Colonic mucosa (tissue), 4 donors: ENCODE measurements at places on chromosomes 3 and 15. TPM values are rescaled to one million over a fixed set of nuclear protein-coding genes. Genes with fewer than 3 reads are reported as not detected.
A peak's percentile ranks its signal among the peaks of the same experiment; 100 is the strongest.

DNA sequence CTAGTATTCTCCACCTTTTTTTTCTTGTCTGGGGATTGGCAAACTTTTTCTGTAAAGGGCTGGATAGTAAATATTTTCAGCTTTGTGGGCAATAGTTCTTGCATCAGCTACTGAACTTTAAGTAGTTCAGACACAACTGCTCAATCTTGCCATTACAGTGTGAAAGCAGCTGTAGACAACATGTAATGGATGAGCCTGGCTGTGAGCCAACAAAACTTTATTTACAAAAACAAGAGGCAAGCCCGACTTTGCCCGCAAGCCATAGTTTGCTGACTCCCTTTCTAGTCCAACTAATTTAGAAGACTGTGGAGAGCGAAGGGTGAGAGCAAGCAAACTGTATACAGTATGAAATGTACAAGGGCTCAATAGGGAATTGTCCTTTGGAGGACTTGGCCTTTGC, 6.2 kb downstream of the FRMD4B start:
- no peak for DNase-seq

GRCh38 chr3:50675179-50676030, 678 bp downstream of the DOCK3 start:
- no peak for DNase-seq

Gene LRRC2
- 2.0 TPM for total RNA-seq

- no peak for DNase-seq
Observed at GRCh38 chr3:170368921-170369320, 11.4 kb downstream of the SKIL start.

Gene FAM227B
- total RNA-seq, result 1.0 TPM

Gene ZBED2
- not detected for total RNA-seq

Gene NANOGP8
- total RNA-seq, result not detected

Gene GP9
- not detected for total RNA-seq

Gene CFAP91
- 0.57 TPM for total RNA-seq

DNA sequence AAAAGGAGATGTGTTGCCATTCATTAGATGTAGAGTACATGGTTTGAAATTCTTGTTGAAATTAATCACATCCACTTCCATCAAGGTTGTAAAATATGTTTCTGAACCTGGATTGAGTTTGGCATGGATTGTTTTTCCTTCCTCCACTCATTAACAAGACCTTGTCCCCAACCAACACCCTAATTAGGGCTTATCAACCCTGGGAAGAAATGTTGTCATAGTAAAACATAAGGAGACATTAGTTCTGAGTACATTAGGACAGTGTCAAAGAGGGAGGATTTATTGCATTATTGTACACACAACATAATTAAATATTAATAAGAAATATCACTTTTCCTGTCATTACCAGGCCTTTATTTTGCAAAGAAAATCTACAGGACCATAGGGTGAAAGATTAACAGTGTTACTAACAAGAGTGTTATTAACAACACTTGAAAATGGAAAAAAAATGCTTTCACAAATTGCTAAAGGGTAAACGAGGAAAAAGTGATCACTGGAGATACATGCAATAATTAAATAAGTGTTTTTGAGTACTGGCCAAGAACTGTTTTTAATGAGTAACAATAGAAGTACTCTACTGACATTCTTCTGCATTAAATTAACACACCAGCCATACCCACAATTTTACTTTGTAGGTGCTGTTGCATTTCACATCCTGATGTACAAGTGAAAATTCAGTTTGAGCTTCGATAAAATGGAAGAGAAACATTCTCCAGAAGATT, 30.4 kb upstream of the WDR72 start:
- DNase-seq, result no peak

Gene SOX2
- 0.25 TPM for total RNA-seq

DNA sequence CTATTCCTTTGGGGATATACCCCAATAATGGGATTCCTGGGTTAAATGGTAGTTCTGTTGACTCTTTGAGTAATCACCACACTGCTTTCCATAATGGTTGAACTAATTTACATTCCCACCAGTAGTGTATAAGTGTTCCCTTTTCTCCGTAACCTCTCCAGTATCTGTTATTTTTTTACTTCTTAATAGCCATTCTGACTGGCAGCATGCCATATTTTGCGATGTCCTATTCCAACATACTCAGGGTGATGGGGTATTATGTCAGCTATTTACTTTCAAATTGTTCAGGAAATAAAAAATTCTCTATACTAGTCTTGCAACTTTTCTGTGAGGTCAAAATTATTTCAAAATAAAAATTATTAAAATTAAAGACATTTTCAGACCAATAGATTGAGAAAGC, 9.1 kb upstream of the PARP14 start:
- DNase-seq, result no peak

Gene MYZAP
- 11.7 TPM for total RNA-seq

GRCh38 chr3:42129014-42129953, 38.1 kb downstream of the TRAK1 start:
- DNase-seq, result no peak

GRCh38 chr15:73323956-73324355, 44.8 kb downstream of the HCN4 start:
- no peak for DNase-seq

Gene ZNF774
- 13.9 TPM for total RNA-seq

Gene THSD4
- total RNA-seq, result 23.5 TPM

GRCh38 chr3:188539631-188540194, 385.8 kb downstream of the LPP start:
- DNase-seq, result no peak

- DNase-seq, result no peak
Observed at GRCh38 chr15:85094685-85095084, 113.0 kb downstream of the PDE8A start.

Gene POTEB3
- total RNA-seq, result not detected

DNA sequence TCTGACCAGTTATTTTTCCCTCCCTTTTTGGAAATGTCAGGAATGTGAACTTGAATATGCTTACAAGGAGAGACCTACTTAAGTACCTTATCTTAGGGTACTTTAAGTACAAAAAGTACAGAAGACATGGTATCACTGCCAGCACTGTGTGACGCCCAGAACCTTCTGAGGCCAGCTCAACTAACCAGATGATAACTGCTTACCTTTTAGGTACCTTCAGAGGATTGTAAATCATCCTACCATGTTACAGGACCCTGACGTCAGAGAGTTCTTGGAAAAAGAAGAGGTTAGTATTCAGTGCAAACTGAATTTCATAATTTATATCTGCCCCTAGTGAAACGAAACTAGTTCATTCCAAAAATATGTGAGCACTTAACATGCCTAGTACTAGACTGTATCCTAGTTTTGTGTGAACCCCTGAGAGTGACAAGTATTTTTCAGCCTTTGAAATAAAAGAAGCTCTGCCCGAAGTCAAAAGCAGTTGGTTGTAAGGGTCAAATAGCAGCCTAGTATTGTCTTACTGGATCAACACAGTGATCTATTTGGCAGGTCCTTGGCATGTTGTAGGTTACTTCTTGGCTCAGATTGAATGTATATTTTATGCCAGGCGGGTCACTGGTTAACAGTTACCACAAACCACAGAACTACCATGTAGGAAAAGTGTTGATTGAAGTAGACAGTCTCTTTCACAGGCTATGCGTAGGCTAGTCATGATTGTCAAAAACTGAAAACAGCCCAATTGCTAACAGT, 23.8 kb upstream of the SNX22 start:
- no peak for DNase-seq

DNA sequence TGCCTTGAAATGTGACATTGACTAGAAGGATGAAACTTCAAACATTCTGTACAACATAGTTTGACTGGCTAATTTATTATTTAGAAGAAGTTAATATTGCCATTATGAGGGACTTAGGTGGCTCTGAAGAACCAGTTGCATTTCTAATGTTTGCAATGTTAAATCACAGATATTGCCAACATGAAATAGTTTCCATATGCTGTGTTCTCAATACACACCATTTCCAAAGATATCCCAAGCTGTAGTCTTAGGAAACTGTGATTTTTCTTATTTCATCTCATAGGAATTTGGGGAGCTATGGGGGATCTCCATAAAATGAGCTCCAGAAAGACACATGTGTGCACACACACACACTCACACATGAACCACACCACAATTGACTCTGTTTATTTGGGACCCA, 36.3 kb downstream of the ALG1L2 start:
- DNase-seq, result no peak

Gene CLRN1
- total RNA-seq, result not detected

- no peak for DNase-seq
Observed at GRCh38 chr15:93271871-93272270, 182.9 kb upstream of the RGMA start.

DNA sequence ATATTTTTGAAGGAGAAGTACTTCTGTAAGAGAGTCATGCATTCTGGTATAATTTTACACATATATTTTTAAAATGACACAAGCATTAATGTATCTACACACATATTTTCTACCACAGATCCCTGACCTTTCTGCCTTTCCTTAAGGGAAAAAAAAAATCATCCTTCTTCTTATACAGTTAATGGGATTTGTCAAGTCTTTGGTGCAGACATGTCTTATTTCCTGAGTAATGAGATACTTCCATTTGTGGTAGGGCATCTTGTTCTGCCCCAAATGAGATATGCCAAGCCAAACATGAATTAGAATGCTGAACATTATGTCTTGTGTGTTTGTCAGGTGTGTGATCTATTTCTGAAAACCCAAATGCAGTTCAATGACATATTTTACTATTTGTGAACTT, 329.9 kb downstream of the RBMS3 start:
- DNase-seq, result no peak

GRCh38 chr15:68316061-68316804, 38.7 kb downstream of the FEM1B start:
- DNase-seq, result no peak

GRCh38 chr15:75049392-75049791, 26.0 kb downstream of the PPCDC start:
- DNase-seq, result no peak

Gene LIPH
- 58.3 TPM for total RNA-seq

- no peak for DNase-seq
Observed at GRCh38 chr3:126917232-126917804, 65.6 kb upstream of the PLXNA1 start.

Gene KIF7
- total RNA-seq, result 1.2 TPM

GRCh38 chr3:129529436-129530210, 1.2 kb downstream of the RHO start:
- DNase-seq, result no peak

DNA sequence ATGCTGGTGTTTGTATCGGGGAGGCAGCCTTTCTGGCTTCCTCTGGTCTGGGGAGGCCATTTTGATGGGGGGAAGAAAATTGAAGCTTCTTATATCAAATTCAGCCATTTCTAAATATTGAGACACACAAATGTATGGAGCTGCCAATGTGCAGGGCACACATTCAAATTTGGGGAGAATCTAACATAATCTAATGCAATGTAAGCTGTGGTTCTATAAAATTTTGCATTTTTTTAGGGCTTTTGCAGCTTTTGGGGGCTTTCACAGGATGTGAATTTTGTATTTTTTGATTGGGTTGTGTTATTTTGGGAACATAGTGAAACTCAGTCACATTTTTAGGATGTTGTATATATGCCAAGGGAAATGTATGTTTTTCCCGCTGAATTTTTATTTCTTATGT, 43.4 kb downstream of the CDIN1 start:
- DNase-seq, result no peak

GRCh38 chr15:101049856-101050622, 130.9 kb downstream of the LRRK1 start:
- peak; percentile 18 for DNase-seq

Gene DISP2
- total RNA-seq, result 12.6 TPM

Gene FBXW12
- not detected for total RNA-seq

Gene GOLGA6B
- total RNA-seq, result not detected

Gene FAM98B
- 20.0 TPM for total RNA-seq

Gene CDCP1
- total RNA-seq, result 84.5 TPM

GRCh38 chr15:34646918-34647317, 63.5 kb upstream of the GOLGA8B start:
- DNase-seq, result no peak

Gene BCL2A1
- 0.86 TPM for total RNA-seq

- DNase-seq, result no peak
Observed at GRCh38 chr15:91021516-91022074, 799 bp downstream of the VPS33B start.

- DNase-seq, result no peak
Observed at GRCh38 chr3:28232659-28233058, 8.8 kb upstream of the CMC1 start.

Gene FGF7
- 13.3 TPM for total RNA-seq

DNA sequence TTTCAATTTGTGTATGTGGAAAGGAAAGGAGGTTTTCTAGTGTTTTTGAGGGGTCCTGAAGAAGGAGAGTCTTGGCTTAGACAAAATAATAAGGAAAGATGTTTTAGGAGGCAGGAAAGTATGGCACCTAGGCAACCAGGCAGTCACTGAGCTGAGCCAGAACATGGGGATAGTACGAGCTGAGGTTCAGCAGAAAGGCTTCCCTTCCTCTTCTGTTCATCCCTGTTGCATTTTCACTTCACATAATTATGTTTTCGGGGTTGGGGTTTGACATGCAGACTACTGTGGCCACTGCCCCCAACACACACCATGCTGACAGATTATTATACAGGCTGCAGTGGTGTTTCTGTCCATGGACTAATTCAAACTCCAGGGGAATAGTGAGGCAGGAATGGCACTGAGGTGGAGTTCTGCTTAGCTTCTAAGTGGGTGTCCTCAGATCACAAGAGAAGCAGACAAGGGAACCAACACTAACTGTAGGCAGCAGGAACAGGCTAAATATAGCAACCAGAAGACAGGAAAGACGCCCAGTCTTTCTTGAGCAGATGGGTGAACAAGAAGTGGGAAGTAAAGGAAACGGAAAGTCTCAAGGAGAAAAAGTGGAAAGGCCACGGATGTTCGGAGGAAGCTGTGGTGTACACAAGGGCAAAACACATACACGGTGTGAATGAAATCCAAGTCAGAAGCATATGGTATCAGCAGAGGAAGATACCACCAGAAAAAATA, 305.8 kb downstream of the PLCL2 start:
- DNase-seq, result no peak

GRCh38 chr15:44670087-44670950, 6.9 kb upstream of the SPG11 start:
- DNase-seq, result no peak

GRCh38 chr3:150775001-150775599, 12.1 kb upstream of the SIAH2 start:
- no peak for DNase-seq

DNA sequence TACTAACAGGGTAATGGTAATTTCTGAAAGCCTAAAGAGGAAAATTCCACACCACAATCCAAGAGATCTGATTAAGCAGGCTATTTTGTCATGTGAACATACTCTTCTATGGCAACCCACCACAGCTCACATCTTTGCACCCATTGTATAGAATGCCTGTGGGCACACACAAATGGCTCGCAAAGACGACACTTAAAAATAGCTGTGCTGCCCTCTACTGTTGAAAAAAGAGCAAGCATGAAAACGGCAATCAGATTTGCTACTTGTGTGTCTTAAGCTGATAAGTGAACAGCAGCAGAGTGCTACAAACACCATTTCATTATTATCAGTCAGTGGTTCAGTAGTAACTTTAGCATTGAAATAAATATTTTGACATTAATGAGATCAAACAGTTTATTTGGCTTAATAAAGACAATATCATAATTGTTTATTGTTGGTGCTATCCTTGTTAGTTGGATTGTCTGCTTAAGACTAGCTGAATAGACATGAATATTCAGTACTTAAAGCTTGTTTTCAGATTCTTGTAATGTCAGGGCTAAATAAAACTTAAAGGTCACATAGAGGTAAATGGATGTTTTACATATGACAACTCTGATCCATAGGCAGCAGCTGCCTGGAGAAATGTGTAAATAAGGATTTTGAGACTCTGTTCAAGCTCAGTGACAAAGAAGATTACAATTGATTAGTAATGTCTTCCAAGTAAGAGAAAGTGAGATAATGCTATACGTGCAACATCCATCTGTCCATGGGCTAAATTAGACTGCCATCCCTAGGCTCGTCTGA, 199.1 kb downstream of the LRRN1 start:
- peak; percentile 23 for DNase-seq
